ENCODE measurements at places on chromosomes 4 and X.

DNA sequence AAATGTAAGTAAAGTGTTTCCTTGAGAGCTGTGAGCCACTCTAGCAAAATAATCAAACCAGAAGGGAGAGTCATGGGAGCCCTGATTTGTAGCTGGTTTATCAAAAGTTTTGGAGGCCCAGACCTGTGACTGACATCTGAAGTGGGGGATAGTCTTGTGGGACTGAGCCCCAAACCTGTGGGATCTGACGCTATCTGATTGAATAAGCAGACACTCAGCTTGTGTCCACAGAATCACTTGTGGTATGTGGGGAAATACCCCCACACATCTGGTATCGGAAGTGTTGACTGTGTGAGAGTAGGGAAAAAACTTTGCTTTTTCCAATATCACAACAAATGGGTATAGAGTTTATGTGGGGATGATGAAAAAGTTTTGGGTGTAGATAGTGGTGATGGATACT lies 35.4 kb downstream of the FUNDC1 start:
- DNase-seq: no peak

GRCh38 chr4:122633211-122633610 lies 12.3 kb upstream of the IL21 start:
- DNase-seq: no peak

DNA sequence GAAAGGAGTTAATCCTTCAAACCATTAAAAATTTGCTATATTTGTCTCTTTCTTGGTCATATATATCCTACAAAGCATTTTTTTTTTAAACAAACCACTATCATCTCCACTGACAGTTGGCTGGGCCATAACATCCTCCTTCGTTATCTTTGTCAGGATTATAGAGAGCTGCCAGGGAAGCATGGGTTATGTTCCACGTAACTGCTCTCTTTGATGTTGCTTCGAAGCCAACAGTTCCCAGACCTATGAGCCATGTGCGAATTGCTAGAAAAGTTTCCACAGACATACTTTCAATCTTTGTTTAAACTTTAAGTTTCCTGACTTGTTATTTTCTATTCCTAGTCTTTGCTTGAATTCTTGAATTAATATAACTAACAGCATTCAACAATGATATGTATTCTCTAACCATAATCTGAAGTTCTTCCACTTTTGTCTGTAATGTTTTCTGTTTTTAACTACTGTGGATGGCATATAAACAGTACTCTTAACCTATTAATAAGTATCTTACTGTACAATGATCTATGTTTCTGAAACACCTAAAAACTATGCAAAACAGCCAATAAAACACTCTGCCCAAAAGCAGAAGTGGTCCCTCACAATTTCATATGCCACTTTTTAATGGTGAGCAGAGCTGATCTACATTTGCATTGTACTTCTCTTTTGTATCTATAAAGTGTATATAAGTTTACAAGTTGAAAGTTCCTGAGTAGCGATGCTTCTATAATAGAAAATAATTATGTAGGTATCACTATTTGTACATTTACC lies 37.9 kb downstream of the EREG start:
- no peak for DNase-seq

DNA sequence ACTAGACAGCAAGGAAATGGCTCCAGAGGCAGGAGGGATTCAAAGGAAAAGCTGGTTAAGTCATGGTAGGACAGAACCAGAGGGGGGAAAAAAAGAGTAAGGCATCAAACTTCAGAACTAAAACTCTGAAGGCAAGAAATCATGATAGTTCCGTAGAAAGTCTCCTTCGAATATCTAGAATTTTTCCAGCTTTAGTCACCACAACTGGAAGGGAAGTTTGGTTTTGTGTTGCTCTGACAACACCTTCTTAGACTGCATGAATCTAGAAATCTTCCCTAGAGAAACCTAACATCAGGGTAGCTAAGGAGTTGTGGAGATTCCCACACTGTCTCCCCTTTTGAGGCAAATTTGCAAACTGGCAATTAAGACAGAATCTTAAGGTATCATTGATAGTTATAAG lies 33.7 kb downstream of the AMMECR1 start:
- no peak for DNase-seq

DNA sequence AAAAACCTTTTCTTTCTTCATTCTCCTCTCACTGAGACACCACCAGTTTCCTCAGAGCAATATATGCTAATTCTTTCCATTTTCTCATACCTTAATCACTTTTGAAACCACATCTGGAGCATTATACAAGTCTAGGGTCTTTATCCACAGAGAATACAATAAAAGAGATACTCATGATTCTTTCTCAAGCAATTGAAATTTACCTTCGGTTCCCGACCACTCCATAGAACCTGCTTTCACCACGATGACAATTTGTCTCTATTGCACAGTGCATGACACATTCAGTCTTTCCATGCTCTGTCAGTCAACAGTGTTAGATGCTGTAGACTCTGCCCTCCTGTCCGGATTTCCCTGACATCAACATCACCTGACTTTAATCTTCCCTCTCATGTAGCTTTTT lies 409.3 kb upstream of the NWD2 start:
- no peak for DNase-seq

- DNase-seq: no peak
These were observed 467.7 kb downstream of the IDS start for GRCh38 chrX:149037281-149037870.

- DNase-seq: no peak
These were observed 22.3 kb downstream of the HAND2 start for GRCh38 chr4:173507471-173508385.

DNA sequence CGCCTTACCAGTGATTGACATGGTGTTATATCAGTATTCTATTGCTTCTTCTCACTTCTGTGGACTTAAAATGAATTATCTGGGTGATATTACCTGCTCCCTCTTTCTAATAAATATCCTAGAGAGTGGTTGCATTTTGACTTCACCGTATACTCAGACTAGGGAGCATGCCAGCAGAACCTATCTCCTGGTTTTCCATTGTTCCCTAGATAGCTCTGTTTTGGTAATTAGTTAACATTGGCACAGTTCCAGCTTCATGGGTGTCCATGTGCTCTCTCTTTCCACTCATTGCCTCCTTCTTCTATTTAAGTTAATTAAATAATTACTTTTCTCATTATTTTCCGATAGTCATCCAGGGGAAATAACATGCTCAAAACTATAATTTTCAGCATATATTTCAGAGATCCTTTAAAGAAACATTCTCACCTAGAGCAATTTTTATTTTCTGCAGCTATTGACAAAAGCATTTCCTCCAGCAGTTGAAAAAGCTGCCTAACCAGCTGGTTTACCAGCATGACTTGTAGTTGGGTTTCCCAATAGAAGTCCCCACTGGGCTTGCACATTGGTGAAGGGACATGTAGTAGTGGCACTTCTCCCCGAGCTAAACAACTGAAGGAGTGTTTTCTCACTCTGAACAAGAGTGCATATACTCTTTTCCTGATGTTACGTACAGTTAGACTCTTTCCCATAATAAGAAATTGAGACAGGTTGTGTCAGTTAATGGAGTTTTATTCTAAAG lies 27.9 kb upstream of the PAPSS1 start:
- no peak for DNase-seq

DNA sequence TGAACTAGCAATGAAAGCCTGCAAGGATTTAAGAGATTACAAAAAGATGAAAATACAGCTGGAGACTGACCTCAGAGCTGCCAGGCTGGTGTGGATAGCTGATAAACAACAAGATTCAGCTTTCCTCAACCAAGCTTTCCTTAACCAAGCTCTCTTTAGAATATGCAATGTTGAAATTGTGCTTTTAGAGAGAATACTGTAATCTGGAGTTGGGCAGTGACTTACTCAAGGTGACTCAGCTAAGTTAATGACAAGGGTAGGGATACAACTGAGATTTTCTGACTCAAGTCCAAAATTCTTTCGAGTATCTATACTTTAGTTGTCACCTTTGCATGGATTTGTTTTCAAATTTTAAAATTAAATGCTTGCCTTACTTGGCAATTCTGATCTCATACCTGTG lies 98.0 kb downstream of the AMMECR1 start:
- DNase-seq: no peak

DNA sequence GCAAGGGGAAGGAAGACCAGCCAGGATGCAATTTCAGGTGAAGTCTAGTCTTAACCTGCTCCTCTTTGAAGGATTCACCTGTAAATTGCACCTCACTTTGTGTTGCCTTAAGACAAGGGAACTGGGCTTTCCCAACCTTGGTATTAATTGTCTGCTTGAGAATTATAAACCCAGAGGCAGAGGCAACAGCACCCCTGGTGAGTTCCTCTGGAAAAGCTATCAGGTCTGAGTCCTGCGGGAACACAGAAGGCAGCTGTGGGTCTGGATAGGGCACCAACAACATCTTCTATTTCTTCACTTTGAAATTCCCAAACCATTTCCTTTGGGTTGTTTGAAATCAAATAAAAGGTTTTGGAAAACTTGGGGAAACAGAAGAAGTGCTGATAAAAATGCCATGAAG lies 109.2 kb upstream of the NPY2R start:
- DNase-seq: no peak

GRCh38 chr4:70099206-70099605 lies 49.0 kb downstream of the HTN1 start:
- DNase-seq: no peak

- DNase-seq: no peak
These were observed 139.7 kb upstream of the GLRA2 start for GRCh38 chrX:14389682-14390081.

DNA sequence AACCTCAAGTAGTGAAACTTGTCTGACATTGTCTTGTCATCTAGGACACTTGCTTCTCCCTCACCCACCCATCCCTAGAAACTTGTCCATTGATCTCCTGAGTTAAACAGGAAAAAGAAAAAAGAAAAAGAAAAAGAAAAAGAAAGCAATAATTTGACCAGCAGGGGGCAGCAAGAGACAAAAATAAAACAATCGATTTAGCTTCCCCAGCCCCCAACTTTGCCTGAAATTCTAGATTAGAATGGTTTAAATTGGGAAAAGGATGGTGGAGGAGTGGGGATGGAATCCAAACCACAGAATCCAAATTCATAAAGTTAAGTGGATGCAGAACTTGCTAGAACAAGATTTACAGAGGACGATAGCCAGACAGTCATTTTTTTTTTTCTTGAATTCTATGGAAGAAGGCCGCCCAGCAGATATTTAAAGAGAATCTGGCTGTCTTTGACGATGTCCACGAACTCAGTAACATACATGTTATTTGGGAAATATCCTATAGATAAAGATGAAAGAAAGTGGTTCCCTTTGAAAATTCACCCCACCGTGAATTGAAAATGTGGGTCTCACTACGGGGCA lies 282.9 kb downstream of the USP46 start:
- DNase-seq: peak; percentile 23

- no peak for DNase-seq
These were observed 1222.4 kb upstream of the PRKX start for GRCh38 chrX:4935846-4936245.

DNA sequence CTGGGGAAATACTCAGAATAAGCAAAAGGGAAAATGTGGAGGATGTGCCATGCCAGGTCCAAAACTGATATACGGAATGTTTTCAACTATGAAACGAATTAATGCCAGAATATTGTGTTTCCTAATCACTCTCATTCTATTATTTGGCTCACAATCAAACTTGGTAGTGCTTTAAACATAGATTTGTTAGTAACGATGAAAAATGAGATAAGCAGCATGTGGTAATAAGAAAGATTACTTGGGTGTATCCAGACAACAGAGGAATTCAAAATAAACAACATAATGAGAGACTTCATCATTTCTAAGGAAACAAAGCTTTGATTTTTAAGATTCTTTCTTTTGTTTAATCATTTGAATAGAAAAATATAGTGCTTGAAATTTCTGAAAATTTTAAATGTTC lies 237.3 kb downstream of the TACR3 start:
- no peak for DNase-seq

DNA sequence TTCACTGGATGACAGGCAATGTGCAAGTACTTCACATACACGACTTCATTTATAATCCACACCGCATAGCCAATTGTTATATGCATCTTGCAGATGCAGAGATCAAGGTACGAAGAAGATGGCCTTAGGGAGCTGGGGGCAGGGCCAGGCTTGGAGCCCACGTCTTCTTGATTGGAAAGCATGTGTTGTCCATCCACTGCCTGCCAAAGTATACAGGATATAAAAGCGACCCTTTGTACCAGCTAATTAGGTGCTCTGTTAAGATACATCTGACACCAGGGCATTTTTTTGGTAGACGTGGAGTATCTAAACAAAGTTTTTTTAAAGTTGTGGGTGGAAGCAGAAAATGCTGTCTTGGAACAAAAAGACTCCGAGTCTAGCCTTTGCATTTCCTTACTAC lies 1.4 kb downstream of the C4orf36 start:
- no peak for DNase-seq

DNA sequence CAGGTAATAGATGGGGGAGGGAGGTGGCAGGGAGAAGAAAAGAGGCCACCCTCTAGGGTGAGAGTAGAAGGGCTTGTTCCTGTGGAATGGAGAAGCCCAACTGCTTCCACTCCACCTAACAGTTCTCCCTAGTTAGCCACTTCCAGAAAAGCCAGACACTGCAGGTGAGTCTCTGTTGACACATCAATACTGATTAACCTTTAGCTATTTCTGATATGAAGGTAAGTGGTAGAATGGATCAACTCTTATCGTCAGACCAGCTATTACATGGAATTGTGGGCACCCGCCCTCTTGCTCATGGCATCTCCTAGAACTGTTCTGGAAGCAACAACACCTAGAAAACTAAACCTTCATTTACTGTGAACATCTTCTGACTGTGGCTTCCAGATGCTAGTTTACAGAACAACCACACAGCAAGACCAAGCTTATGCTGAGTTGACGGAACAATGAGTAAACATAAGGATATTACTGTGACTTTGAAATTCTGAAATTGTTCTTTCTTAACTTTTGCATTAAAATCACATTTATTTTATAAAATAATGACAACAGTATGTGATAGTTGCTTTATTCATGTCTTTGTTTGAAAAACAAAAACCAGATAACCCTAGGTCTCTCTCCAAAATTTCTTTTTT lies 44.7 kb downstream of the ANXA3 start:
- no peak for DNase-seq

DNA sequence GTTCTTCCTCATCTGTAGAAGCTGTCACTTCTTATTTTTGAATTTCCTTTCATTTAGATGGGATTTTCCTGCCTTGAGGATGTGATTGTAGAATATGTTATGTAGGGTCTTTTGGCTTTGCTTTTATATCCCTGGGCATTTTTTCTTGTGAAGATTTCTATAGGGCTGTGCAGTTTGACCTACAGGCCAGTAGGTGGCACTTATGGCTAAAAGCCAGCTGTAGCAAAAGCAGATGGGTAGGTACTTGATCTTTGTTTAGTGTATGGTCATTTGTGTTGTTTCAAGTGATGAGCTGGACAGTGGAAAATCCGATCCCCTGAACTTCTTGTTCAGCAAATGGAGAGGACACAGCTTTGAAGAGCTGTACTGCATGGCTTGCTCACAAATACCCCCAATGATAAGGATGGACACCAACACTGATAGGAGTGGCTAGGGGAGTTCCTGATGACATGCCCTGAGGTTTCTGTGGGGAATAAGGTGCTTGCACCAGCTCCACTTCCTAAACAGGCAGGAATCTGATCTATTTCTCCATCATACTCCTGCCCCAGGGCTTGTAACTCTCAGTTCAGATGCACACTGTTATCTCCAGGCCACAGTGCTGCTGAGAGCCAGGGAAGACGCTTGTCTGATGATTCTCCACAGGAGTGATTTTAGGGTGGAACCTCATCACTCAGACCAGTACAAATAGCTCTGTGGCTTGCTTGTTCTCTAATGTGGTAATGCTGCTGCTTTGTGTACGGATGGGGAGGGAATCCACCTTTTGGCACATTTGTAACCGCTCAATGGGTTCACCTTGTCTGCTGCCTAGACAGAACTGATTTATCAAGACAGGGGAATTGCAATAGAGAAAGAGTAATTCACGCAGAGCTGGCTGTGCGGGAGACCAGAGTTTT lies 417.1 kb upstream of the MAGEB16 start:
- DNase-seq: peak; percentile 50

GRCh38 chr4:67580577-67580976 lies 22.1 kb downstream of the STAP1 start:
- DNase-seq: no peak
